Substantia nigra (tissue), 51 donors: ENCODE measurements at places on chromosomes 1 and 21.

DNA sequence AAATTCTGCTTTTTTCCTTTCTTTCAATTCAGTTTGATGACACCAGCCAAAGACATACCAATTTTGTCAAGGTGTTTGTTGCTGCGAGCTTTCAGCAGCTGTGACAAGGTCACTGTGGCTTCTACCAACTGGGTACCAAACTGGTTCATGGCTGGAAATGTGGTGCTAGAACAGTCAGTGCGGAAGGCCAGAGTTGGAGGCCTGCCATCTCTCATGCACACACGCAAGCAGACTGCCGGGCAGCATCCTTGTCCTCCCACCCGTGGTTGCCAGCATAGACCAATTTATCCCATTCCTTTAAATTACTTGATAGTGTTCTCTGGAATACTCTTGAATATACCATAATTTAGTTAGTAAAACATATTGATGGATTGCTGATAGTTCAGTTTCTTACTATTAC, 79.9 kb upstream of the GPR52 start:
- DNase-seq: no peak

GRCh38 chr21:35585155-35585554, 475.2 kb downstream of the SETD4 start:
- DNase-seq: no peak

GRCh38 chr1:200907611-200908097, 13.0 kb downstream of the INAVA start:
- DNase-seq: no peak

DNA sequence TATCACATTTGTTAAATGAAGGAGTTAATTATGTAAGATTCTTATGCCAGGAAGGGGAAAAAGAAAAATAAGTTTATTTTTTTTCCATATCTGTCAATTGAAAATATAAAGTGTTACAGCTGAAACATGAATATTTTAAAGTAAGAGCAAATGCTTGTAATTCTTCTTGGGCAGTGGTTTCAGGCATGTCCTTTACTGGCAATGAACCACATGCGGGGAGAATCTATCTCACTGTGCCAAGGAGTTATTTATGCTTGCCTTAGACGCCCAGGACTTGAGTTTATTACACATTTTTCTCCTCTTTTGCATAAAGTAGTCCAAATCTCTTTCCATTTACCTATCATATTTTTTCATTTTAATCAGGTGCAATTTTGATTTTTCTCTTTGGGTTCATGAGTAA, 207.8 kb upstream of the NRIP1 start:
- DNase-seq: no peak

DNA sequence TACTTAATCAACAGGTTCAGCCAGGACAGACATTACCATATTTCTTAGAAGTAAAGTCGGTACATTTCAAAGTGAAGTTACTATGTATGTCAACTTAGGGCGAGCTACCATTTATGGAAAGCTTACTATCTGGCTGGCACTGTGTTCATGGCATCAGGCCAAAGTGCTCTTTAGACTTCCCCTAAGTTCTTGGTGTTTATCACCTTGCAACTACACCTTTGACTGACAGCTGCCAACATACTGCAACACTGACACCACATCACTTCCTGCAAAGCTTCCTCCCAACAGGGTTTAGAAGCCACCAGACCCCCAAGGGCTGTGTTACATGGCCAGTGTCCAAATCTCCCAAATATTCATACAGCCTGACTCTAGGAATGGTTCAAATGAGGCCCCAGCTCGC, 61.0 kb downstream of the TIAM1 start:
- DNase-seq: no peak

DNA sequence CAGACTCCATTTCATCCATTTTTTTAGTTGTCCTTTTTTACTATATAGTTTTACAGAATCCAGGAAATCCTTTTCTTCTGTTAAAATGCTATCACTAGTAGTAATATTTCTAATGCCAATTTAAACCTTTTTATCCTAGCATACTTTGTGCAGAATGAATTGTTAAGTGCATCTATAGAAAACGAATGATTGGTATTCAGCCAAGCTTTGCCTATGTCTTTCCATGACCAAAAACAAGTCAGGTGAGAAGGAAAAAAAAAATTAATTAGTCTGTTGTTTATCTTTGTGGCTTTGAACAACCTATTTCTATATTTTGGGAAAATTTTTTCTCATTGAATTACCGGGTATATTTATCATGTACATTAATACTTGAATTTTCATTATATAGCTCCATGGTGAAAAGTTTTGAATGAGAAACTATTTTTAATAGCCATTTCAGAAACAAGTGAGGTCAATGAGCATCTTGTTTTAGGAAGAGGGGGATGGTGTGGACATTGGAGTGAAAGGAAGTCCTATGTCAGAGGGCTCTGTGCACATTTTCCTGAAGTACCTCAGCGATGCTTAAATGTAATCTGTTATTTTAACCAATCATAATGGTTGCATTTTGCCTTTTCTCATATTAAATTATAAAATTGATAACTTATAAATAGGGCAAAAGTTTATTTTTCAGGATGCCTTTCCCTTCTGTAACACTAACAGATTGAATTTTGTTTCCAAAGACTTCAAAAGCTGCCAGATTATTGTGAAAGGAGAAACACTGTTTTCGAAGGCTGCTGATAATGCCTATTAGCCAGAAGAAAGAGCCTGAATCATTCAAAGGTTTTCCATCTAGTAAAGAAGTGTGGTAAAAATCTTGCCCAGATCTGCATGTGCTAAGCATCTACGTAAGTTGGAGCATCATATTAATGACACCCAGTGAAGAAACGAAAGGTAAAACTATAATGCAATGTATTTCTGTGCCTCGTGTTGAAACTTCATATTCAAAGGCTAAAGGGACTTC, 73.8 kb upstream of the S1PR1 start:
- DNase-seq: no peak

DNA sequence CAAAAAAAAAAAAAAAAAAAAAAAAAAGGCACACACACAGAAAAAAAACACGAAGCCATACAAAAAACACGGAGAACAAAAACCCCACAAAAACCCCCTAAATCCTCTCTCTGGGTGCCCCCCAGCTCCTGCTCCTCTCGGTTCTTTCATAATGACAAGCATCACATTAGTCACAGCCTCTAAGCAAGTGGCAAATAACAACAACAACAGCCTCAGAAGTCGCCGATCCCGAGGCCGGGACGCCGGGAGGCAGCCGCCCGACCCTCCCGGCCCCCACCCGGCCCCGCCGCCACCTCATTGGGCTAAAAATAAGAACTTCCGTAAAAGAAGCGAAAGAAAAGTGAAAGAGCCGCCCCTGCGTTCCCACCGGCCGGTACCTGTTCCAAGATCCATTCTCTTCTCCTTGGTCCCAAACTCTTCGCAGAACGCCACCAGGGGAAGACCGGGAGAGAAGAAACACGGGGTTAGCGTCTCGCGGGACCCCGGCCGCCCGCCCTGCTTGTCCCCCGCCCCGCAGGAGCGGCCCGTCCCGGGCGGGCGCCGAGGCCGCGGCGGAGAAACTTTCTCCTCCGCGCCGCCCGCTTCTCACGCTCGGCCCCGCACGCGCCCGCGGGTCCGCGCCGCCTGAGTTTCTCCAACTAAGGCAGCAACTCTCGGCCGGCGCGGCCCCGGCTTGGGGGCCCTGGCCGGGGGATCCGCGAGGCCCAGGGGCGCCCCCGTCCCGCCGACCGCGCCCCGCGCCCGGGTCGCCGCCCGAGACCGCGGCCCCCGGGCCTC, 102.8 kb downstream of the CASZ1 start:
- DNase-seq: no peak

GRCh38 chr1:25677193-25677773, 60.7 kb downstream of the MAN1C1 start:
- DNase-seq: no peak

DNA sequence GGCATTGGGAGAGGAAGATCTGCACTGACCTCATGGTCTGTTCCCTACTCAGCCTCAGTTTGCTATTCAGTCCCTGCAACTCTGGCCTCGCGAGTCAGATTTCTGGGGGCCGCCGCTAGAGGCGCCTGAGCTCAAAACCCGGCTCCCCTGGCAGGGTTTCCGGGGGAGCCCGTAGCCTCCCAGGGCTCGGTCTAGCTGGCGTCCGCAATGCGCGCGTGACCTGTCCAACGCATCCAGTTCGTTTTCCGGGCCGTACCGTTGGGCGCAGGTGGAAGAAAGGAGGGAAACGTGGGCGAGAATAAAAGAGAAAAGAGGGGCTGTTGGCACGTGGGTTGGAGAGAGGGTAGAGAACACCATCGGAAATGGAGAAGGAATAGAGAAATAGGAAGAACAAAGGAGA, at the start of gene ADAM30:
Gene ADAM30, minus strand, starts transcription at position 213 of the 400 bp plus-strand sequence. Its CDS starts 179 bp downstream, at position 34.
- no peak for DNase-seq
